Neural crest cell (in vitro differentiated cells): ENCODE measurements at places on chromosomes 12 and 14.

- no peak for DNase-seq
These were observed 40.0 kb downstream of the FBXW8 start for GRCh38 chr12:116950628-116951325.

DNA sequence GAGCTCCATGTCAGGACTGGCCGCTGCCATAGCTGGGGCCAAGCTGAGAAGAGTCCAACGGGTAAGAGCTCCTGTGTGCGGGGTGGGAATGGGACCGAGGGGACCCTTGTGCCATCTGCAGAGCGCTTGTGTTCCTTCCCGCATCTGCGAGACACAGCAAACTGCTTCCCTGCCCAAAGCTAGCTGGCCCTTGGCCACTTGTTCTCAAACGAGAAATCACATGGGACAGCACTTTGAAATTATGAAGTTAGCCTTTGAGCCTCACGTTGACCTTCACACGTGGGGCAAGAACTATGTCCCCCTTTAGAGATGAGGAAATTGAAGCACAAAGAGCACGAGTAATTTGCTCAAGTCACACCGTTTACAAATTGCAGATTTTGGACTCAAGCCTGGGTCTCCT is 30.8 kb downstream of the DEGS2 start:
- no peak for DNase-seq

DNA sequence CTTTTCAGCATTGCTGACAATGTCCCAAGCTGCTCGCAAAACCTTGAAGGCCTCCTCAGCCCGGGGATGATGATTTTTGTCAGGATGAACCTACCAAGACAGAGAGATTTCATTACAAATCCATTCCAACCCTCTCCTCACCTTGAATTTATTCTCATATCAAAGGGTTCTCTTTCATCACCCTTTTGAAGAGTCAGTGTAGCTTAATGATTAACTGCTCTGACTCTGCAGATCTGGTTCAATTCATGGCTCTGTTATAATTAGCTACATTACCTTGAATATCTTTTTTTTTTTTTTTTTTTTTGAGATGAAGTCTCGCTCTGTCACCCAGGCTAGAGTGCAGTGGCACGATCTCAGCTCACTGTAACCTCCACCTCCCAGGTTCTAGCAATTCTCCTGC is 5.6 kb downstream of the ORMDL2 start:
- no peak for DNase-seq

GRCh38 chr12:46609273-46609623 is 216.5 kb downstream of the SLC38A4 start:
- DNase-seq = no peak

DNA sequence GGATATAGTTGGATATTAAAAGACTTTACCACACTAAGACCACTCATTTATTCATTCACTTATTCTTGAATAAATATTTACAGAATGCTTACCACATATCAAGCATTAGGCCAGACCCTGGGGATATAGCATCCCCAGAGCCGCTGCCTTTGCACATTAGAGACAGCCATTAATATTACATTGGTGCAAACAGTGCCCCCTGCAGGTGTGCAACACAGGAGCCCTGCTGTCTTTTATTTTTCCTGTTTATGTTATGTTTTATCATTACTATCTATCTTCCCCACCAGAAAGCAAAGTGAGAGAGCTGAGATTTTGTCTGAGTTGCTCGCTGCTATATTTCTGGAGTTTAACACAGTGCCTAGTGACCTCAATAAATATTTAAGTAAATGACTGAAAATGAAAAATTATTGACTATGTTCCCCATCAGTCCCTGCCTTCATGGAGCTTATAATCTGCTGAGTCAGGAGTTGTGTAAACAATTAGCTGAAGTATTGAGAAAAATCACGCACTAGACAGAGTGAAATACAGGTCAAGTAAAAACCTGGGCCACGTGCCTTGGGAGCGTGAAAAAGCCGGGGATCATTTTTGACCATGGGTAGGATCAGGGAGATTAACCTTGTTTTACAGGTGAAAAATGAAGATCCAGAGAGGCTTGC is 301.6 kb downstream of the PCNX1 start:
- DNase-seq = no peak

- no peak for DNase-seq
These were observed 11.5 kb upstream of the C14orf93 start for GRCh38 chr14:23021434-23021833.

DNA sequence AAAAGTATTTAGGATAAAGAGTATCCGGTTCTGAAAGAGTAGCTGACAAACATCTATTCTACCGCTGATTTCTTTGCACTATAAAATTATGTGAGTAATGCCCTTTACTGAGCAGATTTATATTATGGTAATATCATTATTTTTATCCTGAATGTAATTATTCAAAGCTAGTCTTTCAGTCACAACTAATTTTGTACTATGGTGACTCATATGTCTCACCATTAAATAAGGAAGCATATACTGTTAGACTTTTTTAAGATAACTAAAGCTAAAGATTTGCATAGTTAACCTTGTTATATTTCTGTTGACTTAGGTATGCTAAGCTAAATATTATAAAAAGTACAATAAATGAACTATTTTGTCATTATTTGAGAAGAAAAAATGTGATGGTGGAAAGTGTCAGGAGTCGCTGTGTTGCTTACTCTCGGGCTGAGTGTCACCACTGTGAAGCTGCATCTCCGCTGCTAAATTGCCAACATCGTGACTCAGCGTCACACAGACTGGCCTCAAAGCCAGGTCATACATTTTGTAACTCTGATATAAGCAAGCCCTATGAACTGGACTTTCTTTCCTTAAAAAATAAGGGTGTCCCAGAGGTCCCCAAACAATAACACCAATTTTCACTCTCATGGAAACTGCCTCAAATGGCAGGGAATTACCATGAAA is 69.1 kb upstream of the SSTR1 start:
- DNase-seq = no peak

DNA sequence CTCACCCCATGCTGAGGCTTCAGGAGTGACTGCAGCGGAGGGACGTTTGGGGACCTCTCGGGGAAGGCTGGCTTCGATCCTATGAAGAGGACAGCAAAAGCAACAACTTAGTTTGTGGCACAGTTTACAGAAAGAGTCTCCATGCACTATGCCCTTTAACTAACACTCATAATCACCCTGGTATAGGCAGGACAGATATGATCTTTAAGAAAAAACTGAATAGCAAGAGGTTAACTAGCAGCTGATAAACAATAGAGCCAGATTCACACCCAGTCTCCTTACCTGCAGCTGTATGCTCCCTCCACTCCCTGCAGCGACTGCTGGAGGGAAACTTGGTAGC is 27.4 kb downstream of the TMEM63C start:
- no peak for DNase-seq

GRCh38 chr14:24171422-24172260 is at the start of gene REC8:
TSS of gene REC8 (plus strand) at chr14:24172080. CDS start at chr14:24172553, 473 bp downstream.
- peak; percentile 94 for DNase-seq

DNA sequence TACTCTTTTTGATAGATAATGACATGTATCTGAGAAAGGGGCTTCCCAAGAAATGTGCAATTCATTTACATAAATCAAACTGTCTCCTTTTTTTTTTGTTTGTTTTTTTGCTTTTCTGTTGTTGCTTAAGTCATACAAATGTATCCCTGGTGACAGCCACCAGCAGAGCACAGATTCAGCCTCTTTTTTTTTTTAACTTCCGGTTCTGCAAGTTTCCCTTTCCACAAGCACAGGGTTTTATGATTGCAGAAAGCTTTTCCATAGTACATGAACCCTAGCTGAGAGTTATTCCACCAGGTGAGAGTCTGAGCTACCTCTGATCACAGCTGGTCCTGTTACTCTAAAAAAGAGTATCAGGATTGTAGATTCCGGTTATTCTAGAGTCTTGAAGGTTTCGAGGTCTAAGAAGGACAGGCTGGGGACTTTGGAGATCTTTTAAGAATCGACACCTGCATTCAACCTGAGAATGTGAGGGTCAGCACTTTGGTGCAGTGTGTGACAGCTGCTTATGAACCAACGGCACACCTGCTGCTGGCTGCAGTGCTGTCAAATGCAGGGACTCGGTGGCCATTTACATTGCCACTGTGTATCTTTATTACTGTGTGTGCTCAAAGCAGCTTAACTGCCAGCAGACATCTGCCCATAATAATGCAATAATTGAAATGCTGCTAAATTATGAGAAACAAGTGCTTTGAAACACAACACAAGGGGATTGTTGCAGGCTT is 551.7 kb downstream of the NRXN3 start:
- no peak for DNase-seq

- no peak for DNase-seq
These were observed 412.5 kb downstream of the CCDC91 start for GRCh38 chr12:28602786-28603185.
